Foreskin keratinocyte (primary cell): ENCODE measurements at places on chromosomes 6 and 20. TPM values are rescaled to one million over a fixed set of nuclear protein-coding genes. Genes with fewer than 3 reads are reported as not detected.

Gene ELOVL4
- 4.7 and 5.2 TPM in 2 replicates for polyA plus RNA-seq

Gene TRIM39
- polyA plus RNA-seq, result 4.8 and 5.9 TPM in 2 replicates

Gene SULF2
- polyA plus RNA-seq, result 153 and 180 TPM in 2 replicates

Gene BMP7
- not detected in 2 replicates for polyA plus RNA-seq

Gene NOL4L
- 0.67 and 1.4 TPM in 2 replicates for polyA plus RNA-seq
